ENCODE measurements at places on chromosomes 7 and 10. TPM values are rescaled to one million over a fixed set of nuclear protein-coding genes. Genes with fewer than 3 reads are reported as not detected.
A peak's percentile ranks its signal among the peaks of the same experiment; 100 is the strongest.

DNA sequence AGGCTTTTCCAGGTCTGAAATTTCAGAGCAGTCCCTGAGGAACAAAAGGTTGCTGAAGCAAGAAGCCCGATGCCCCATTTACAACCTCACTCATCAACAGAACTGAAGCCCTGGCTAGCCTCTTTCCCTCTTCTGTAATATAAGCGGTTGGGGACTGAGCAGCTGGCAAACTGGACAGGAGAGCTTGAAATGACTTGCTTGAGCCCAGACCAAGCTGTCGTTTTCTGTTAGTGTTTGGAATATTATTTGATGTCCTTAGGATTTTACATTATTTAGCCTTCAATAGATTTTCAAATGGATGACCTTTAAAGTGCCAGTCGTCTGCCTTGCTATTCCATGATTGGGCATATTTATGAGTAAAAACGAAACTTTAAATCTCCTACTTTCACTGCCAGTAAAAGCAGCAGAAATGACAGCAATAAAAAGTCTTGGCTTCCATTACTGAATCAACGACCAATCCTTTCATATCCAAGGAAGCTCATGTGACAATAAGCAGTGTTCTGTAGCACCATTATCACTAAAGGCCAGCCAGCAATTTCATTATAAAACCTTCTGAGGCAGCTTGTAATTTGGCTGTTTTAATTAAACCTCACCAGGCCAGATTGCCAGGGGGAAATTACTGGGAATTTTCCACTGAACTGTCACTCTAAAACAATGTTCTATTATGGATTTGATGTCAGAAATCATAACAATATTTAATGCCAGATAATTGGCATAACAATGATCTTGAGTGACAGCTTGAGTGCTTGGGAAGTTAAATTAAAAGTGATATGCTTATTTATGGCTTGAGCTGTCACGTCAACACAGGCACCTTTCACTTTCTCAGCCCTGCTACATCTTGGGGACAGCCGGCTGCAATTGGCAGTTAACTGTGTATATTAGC lies 85.9 kb downstream of the LSMEM1 start:
- DNase-seq = no peak

DNA sequence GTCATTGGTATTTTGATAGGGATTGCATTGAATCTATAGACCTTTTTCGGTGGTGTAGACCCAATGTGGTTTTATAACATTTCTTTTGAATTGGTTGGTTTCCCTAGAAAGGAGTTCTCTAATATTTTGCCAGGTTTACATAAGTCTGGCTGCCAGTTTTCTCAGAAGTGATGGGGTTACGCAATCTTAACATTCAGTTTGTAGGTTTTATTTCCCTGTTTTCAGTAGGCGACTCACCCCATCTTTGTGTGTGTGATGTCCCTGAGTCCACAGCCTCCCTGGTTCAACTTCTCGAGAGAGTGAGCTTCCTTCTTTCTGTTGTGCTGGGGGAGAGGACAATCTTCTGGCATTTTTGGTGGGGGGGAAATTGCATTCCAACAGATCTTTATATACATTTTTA lies 9.6 kb upstream of the KIF5B start:
- no peak for DNase-seq

DNA sequence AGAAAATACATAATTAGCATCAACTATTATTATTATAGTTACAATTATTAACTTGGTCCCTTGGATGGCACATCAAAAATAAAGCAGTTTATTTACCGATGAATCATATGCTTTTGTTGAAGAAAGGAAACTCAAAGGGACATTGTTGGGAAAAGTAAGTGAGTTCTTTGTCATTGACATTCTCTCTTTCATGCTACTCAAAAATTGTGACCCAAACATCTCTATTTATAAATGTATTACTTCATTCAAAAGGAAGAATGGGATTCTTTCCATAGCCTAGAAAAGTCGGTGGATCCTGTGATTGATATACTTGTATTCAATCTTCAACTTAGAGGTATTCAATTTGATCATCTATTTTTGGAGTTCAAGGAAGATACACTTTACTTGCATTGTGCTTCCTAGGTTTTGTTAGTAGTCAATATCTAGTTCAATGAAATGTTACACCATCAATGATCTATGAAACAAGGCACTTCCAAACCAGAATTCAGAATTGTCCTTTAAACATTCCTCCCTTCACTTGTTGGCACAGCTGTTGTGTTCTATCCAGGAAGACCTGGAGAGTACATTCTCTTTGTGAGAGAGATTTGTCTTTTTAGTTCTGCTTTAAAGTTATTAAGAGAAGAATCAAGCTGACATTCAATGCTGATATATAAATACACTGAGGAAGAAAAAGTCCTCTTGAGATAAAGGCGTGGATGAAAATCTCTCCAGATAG lies 235.2 kb downstream of the TMEM26 start:
- DNase-seq = no peak

GRCh38 chr10:49151025-49151445 lies 17.2 kb upstream of the FAM170B start:
- no peak for DNase-seq

DNA sequence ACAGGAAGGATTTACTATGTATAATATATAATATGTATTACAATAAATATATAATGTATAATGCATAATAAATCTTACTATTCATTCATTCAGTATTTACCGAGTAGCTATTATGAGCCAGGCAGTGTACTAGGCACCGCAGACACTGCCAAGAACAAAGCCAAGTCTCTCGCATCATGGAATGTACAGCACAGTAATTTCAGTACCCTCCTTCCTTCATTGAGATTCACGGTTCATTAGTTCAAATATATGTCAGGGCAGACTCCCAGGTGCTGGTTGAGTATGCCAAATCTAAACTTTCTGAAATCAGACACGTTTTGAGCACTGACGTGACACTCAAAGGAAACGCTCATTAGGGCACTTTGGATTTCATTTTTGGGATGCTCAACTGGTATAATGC lies 9.1 kb downstream of the USP6NL start:
- DNase-seq = no peak

DNA sequence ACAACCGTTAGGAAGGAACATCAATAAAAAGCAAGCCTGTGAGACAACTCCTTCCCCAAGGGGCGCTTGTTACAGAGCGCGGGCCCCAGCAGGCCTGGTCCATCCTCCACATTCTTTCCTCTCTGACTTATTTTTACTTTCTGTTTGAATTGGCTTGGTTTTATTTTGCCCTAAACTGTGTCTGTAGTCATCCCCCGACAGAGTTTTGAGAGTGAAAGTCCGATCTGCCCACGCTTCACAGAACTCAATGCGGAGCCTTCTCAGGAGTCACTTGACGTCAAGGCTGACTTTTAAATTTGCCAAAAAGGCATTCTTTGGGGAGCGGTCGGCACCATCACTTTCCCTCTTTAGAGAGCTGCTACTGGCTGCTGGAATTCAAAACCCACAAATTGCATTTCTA lies 150.1 kb upstream of the KLF6 start:
- peak; percentile 77 for DNase-seq

Gene ZNF282
- total RNA-seq = 10.7 TPM

Gene NPFFR1
- total RNA-seq = 0.47 TPM

Measured in right atrium auricular region (tissue), 2 donors.